HFF-Myc (cell line): ENCODE measurements at places on chromosomes 2 and 18.
A peak's percentile ranks its signal among the peaks of the same experiment; 100 is the strongest.

DNA sequence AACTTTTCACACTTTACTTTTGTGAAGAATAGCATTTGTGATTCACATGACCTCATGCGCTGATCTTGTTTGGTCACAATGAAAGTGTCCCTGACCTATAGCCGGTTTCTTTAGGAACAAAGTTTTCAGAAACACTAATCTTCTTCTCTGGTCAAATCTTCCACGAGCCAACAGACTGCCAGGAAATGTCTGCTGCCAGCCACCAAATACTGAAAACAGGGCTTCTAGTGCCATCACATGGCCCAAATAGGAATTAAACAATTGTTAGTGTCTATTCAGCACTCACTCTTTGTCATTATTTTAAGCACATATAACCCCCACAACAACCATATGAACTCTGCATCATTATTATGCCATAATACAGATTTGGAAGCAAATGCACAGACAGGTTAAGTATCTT, 286.5 kb upstream of the SYT4 start:
- DNase-seq = no peak

GRCh38 chr2:150358468-150358807, 129.0 kb downstream of the RND3 start:
- no peak for DNase-seq

- DNase-seq = no peak
Observed at GRCh38 chr2:236687296-236687965, 117.8 kb downstream of the ACKR3 start.

GRCh38 chr2:8224347-8225190, 457.3 kb upstream of the ID2 start:
- DNase-seq = no peak

DNA sequence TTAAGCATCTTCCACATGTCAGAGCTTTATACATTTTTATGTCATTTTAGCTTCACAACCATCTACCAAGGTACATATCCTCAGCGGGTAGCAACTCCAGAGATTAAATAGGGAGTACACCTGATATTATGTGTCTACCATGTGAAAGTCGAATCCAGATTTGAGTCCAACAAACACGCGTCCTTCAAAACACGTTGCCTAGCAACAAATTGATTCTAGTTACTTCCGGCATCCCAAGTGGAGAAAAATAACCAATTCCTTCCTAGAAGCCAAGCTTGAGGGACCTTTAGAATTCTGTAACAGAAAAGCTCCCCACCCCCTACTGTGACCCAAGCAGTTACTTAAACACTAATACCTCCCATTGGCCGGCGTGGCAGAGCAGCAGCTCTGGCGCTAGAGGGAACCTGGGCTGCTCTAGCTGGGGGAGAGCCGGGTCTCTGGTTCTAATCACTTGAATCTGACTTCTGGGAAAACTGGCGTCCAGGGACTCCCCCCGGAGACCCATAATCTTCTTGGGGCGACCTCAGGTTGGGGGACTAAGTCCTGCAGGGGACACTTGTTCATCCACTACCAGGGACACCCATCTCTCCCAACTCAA, at the start of gene ERICH2:
Gene ERICH2 (plus strand): TSS at position 371 of the 598 bp plus-strand sequence. CDS start 304 bp downstream, outside the sequence.
- DNase-seq = peak; percentile 17

GRCh38 chr18:21450503-21450902, 150.0 kb downstream of the ESCO1 start:
- DNase-seq = no peak

DNA sequence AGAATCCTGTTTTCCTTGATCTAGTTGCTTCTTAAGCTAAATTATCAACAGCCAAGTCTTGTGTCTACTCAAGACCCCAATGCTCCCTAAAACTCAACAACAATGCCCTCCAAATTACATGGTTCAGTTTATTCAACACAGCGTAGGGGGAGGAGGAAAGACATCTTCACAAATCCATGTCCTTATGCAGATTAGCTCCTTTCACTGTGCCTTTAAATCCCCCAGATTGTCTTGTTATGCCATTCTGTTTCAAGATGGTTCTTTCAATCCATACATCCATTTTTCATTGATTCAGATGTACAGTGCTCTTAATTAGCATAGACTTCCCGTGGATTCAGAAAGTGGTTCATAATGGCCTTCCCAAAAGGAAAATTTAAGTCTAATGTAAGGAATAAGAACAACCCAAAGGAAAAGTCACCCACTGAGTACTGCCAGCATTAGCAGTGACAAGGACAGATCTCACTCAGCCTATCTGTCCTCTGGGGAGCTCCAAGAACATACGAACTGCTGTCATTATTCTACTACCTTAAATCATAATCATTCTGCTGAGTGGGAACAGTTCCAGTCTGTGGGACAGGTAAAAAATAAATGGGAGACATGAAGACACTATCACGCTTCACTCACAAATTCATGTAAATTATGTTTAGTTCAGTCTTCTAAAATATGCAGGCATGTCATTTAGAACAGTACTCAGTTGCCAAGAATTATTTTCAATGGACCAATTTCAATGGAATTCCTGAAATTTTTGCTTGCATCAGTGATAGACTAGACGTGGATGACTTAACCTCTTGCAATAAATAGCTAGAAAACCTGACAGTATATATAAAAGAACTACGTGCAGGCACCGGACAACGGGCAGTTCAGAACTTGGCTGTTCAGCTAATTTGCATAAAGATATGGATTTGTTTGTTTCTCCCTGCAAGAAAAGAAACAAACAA, 58.9 kb upstream of the RNU4ATAC start:
- DNase-seq = no peak

DNA sequence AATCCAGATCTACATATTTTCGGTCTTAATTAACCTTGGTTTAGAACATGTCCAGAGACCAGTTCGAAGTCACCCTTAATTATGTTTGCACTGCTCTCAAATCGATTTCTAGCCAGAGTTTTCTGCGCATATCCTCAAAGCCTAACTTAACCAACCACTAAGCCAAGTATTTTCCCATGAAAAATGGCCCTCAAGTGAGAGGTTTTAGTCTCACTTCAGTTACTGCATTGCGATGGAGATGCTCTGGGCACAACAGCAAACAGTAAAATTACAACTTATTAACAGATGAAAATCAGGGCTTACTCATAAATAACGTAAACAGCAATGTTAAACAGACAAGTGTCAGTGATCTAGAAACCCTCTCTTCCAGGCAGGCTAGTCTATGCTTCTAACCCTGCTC, 4.5 kb downstream of the RTN4 start:
- no peak for DNase-seq

- no peak for DNase-seq
Observed at GRCh38 chr2:28668106-28668814, 83.4 kb upstream of the PPP1CB start.

- DNase-seq = no peak
Observed at GRCh38 chr2:6972067-6972710, 55.0 kb downstream of the RNF144A start.

DNA sequence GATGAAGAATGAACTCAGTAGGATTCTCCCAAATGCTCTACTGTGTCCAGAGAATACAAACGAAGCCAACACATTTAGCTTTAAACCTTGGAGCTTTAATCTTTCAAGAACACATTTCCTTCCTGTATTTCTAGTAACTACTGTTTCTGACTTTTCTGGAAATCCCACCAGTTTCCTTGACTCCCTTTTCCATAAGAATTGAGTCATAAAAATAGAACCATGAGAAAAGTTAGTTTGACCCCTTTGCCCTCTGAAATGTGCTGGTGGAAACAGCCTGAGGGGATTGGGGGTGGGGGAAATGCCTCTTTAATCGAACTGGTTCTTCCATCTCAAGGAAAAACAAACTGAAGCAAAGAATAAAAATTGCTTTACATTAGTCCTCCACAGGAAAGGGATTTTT, 123.9 kb downstream of the TMEM17 start:
- DNase-seq = no peak

DNA sequence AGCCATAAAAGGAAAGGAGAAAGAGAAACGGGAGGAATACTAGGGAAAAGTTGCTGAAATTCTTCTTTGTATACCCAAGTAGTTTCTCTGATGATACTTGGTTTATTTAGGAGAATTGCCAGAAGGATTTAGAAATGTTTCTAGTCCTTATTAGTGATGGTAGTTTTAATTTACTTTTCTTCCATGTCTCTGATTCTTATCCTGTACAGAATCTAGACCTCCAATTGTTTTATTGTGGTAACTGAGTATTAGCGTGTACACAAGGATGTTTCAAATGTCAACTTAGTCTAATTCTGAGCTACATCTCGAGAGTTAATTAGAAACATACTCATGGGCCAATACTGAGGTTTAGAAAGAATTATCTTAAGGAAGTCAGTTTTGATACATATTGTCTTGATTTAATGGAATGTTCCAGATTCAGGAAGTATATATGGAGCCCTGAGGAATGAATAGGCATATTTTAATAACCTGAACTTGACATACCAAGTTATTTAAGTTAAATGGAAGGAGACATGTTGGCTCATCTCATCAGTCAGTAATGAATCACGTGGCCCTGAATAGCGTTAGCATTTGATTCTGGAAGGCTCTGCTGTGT, 219.6 kb downstream of the LTBP1 start:
- DNase-seq = peak; percentile 72

DNA sequence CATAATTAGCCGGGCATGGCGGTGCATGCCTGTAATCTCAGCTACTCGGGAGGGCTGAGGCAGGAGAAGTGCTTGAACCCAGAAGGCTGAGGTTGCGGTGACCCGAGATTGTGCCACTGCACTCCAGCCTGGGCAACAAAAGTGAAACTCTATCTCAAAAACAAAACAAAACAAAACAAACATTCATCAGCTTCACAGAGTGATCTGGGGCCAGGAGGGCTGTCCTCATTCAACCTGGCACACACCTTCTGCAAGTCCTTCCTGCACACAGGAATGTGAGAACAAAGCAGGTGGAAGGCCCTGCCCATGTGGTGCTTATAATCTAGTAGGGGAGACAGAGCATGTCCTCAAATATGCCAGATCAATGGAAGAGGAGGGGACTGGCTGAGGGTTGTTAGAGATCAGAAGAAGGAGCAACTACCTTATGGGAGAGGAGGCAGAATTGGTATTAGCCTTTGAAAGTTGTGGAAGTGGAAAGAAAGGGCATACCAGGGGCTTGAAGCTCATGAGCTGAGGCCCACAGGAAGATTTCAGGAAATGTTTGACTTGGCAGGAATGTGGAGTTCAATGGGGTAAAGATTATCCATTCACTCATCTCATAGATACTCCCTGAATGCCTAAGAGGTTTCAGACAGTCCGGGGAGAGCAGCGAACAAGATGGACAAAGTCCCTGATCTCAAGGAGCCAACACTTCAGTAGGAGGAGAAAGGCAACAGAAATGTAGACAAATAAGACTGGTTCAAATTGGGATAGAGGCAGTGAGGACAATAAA, 155.3 kb upstream of the SIX3 start:
- DNase-seq = no peak

DNA sequence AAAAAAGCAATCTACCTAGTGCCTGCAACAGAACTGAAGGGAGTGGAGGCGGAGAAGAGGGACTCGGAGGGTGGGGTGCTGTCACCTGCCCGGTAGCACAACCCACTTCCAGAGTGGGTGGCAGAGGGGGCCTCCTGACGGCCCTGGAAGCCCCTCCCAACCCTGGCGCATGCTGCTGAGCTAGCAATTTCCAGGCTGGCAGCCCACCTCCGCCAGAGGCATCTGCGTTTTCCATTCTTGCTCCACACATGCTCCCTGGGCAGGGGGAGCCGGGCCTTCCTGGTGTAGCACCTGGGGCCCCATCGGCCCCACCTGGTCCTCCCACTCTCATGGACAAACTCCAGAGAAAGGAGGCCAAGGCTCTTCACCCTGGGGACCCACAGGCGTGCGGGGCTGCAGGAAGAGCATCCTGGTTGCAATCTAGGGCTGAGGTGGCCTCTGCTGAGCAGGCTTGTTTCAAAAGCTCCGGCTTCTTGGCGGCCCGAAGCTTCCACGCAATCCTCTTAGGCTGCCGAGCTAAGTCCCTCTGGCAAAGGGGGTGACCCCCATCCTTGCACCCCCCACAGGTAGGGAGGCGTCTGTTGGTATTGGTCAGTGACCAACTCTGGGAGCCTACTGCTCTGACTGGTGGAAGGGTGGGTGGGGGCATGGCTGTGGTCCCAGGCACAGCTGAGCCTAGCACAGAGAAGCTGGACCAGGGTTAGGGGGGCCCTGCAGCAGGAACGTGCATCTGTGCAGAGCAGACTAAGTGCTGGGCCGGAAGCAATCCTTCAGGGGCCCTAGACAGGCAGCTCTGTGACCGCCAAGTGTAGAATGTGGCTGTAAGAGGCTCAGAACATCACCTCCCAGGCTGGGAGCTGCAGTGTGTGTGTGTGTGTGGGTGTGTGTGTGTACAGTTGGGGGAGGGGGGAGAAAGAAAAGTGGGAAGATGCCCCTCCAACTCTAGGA, 2.6 kb downstream of the HS6ST1 start:
- DNase-seq = no peak

- DNase-seq = no peak
Observed at GRCh38 chr18:9055626-9056025, 46.9 kb upstream of the NDUFV2 start.
